ENCODE measurements at places on chromosomes 7 and 10. TPM values are rescaled to one million over a fixed set of nuclear protein-coding genes. Genes with fewer than 3 reads are reported as not detected.

The FZD8 gene
- 8.9 TPM for total RNA-seq

The NPSR1 gene
- total RNA-seq = not detected

The RBM20 gene
- total RNA-seq = 0.17 TPM

The VGF gene
- 0.54 TPM for total RNA-seq

The RPEL1 gene
- total RNA-seq = 0.17 TPM

The NPY gene
- total RNA-seq = not detected

The TACR2 gene
- 0.37 TPM for total RNA-seq

The SPDYE2B gene
- total RNA-seq = not detected

The ATRNL1 gene
- total RNA-seq = 0.50 TPM

The GOLGA7B gene
- 3.1 TPM for total RNA-seq

The ZNF736 gene
- total RNA-seq = 6.0 TPM

All from mammary epithelial cell (primary cell).